ENCODE measurements at places on chromosomes 3 and 15.

DNA sequence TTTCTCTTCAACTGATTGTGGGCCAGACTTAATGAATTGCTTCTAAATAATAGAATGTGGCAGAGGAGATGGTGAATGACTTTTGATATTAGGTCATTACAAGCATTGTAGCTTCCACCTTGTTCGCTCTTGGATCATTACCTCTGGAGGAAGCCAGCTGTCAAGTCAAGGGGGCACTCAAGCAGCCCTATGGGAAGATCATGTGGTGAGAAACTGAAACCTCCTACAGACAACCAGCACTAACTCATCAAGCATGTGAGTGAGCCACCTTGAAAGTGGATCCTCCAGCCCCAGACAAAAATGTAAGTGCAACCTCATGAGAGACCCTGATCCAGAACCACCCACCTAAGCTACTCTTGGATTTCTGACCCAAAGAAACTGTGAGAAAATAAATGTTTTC is 109.8 kb upstream of the TBC1D5 start:
- no peak for DNase-seq

DNA sequence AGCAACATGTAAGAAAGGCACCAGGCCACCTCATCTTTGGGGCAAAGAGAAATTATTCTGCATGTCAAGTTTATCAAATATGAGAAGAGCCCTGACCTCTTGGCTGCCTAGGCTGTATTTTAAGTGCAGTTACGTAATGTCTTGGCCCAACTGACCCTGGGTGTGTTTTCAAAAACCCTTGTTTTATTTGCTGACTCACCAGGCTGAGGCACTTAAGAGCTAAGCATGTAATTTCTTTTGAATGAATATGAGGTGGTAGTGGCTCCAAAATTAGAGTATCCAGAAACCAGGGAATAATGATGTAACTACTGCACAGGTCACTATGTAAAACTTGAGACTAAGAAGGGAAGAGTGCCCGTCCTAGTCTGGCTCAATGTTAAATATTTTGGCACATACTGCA is 24.3 kb downstream of the PGPEP1L start:
- no peak for DNase-seq

DNA sequence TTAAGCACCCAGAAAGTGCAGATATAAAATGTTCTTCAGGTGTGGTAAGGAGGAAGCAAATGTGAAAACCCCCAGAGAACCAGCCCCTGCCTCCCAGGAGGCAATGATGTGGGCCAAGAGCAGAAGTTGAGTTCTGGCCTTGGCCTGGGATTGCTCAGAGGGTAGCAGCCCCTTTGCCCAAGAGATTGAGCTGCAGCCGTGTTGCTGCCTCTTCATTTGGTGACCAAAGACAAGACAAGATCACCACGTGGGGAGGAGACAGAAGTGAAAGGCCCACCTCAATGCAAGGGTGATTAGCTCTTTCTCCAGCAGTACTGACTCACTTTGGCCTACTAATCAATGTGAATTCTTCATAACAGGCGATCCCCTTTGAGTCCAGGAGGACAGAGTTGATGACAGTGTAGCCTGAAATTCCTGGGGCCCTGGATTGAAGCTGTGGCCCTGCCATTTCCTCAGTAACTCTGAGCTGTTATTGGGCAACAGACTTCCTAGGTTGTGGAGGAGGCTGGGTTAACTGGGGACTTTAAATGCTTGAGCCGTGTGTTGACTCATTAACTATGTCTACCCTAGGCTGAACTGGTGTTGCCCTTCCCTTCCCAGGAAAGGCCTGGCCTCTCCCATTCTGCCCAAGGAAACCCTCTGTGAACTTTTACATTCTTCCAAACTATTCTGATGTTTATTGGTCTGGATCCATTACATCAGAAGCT is 86.5 kb downstream of the ST6GAL1 start:
- no peak for DNase-seq

- DNase-seq, result no peak
These were observed 266.0 kb upstream of the ICE2 start for GRCh38 chr15:60744826-60745460.

- DNase-seq, result peak; percentile 97
These were observed 49.5 kb upstream of the MCF2L2 start for GRCh38 chr3:183477801-183478456.

Measured in NCI-H146 (cell line).